Activated CD4-positive, alpha-beta T cell treated with anti-CD3 and anti-CD28 coated beads, Interleukin-2, amount 10 ng/mL, durations not matched to agents 7 days and 5 days (primary cell): ENCODE measurements at places on chromosomes 16 and 17. TPM values are rescaled to one million over a fixed set of nuclear protein-coding genes. Genes with fewer than 3 reads are reported as not detected.

DNA sequence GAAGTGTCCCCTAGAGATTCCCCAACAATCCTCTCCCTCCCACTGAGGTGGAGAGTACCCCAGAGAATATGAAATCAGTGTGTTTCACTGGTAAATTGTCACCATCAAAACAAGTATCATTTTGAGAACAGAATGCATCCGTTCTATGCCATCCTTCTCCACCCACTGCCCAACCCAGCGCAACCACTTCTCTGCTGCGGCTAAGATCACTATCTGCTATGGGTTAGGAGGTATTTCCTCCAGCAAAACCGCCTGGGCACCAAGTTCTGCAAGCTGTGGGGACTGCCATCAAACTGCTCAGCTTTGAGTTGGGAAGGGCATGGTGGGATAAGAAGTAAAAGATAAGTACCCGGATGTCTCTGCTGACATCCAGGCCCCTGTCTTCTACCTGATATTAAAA is 24.4 kb downstream of the CNTNAP1 start:
- H3K4me3 ChIP-seq: no peak overlapping the region
- H3K27ac ChIP-seq: no peak overlapping the region
- peaks cover 88% of the 10 kb centered on the region for H3K36me3 ChIP-seq
- H3K4me1 ChIP-seq: peaks cover 35% of the 10 kb centered on the region

DNA sequence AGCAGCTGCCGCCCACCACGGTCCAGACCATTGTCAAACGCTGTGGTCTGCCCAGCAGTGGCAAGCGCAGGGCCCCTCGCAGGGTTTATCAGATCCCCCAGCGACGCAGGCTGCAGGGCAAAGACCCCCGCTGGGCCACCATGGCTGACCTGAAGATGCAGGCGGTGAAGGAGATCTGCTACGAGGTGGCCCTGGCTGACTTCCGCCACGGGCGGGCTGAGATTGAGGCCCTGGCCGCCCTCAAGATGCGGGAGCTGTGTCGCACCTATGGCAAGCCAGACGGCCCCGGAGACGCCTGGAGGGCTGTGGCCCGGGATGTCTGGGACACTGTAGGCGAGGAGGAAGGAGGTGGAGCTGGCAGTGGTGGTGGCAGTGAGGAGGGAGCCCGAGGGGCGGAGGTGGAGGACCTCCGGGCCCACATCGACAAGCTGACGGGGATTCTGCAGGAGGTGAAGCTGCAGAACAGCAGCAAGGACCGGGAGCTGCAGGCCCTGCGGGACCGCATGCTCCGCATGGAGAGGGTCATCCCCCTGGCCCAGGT is 13.0 kb downstream of the SLC52A1 start:
- no peaks in the 10 kb centered on the region for H3K27me3 ChIP-seq
- no peak overlapping the region for H3K4me3 ChIP-seq
- peaks cover 18% of the 10 kb centered on the region for H3K36me3 ChIP-seq
- DNase-seq: no peak
- H3K4me1 ChIP-seq: peaks cover 18% of the 10 kb centered on the region

GRCh38 chr16:53839150-53839549 is 135.2 kb downstream of the FTO start:
- no peak overlapping the region for H3K4me3 ChIP-seq
- H3K27me3 ChIP-seq: no peaks in the 10 kb centered on the region
- peaks cover 4% of the 10 kb centered on the region for H3K4me1 ChIP-seq
- no peak overlapping the region for H3K27ac ChIP-seq

- peaks cover 8% of the 10 kb centered on the region for H3K4me1 ChIP-seq
- H3K36me3 ChIP-seq: no peaks in the 10 kb centered on the region
- DNase-seq: no peak
- no peak overlapping the region for H3K27ac ChIP-seq
- H3K27me3 ChIP-seq: no peaks in the 10 kb centered on the region
- no peak overlapping the region for H3K4me3 ChIP-seq
Observed at GRCh38 chr16:86673090-86673955, 95.0 kb downstream of the FOXL1 start.

DNA sequence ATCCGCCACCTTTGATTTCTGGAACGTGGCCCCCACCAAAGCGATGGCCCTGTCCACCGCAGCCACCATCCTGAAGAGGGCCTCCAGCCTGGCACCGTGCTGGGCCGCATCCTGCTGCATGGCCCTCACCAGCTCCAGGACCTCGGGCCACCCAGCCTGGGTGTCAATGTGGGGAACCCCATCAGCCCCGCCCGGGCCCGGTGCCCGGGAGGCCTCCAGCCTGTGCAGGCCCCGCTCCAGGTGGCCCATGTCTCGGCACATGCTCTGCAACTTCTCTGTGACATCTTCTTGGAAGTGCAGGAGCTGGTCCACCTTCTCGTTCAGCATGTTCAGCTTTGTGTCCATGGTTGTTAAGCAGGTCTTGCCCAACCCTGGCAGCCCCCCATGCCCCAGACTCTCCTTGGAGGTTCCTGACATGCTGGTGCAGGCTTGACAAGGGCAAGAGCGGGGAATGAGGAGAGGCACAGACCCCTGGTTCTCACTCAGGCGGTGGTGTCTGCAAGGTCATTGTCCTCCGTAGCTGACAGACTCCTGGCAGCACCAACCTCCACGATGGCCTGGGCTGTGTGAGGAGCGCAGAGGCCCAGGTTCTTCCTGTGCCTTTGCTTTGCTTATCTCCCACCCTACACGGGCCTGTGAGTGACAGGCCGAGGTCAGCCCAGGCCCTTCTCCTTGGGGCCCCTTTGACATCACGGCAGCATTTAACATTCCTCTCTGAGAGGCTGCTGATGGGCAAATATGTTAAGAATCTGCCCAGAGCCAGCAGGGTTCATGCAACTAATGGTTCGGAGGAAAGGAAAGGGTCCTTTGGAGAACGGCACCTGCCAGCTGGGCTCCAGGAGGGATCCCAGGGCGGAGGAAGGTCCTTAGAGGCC is at the start of gene MYLK3:
Gene MYLK3 (minus strand): TSS at position 568 of the 875 bp plus-strand sequence. CDS start 151 bp downstream, at position 417.
- DNase-seq: no peak
- no peak within 1 kb of the TSS for H3K4me3 ChIP-seq
- no peaks in the 10 kb centered on the region for H3K27me3 ChIP-seq
- no peak within 1 kb of the TSS for H3K27ac ChIP-seq
- peaks cover 6% of the 10 kb centered on the region for H3K4me1 ChIP-seq
- H3K36me3 ChIP-seq: no peaks in the 10 kb centered on the region

Gene E2F4
- 120 TPM for total RNA-seq

Gene ASGR1
- 0.62 TPM for total RNA-seq

Gene TOM1L1
- total RNA-seq: 0.22 TPM

GRCh38 chr17:50180620-50181019 is 14.8 kb downstream of the SGCA start:
- no peak for DNase-seq
- no peaks in the 10 kb centered on the region for H3K36me3 ChIP-seq
- H3K27me3 ChIP-seq: peaks cover 6% of the 10 kb centered on the region

GRCh38 chr16:50615891-50616290 is 65.2 kb downstream of the SNX20 start:
- H3K27ac ChIP-seq: no peak overlapping the region
- H3K4me3 ChIP-seq: no peak overlapping the region
- no peaks in the 10 kb centered on the region for H3K36me3 ChIP-seq
- DNase-seq: no peak

GRCh38 chr17:16107165-16107770 is 107.6 kb downstream of the TTC19 start:
- H3K27me3 ChIP-seq: no peaks in the 10 kb centered on the region
- peak overlapping the region; percentile 10 for H3K27ac ChIP-seq
- peaks cover 28% of the 10 kb centered on the region for H3K36me3 ChIP-seq
- DNase-seq: no peak
- H3K4me1 ChIP-seq: no peaks in the 10 kb centered on the region

GRCh38 chr17:1713878-1714426 is 3.8 kb upstream of the TLCD2 start:
- no peak for DNase-seq
- H3K27me3 ChIP-seq: peaks cover 19% of the 10 kb centered on the region
- peak overlapping the region; percentile 52 for H3K4me3 ChIP-seq
- H3K27ac ChIP-seq: peak overlapping the region; percentile 47
- H3K36me3 ChIP-seq: peaks cover 15% of the 10 kb centered on the region

- H3K36me3 ChIP-seq: no peaks in the 10 kb centered on the region
- peaks cover 2% of the 10 kb centered on the region for H3K4me1 ChIP-seq
- peak; percentile 74 for DNase-seq
- H3K4me3 ChIP-seq: no peak within 1 kb of the TSS
Observed at GRCh38 chr17:29005936-29006511, at the start of gene SEZ6. Gene SEZ6, minus strand, starts transcription at chr17:29006033. Its CDS starts 164 bp downstream, at chr17:29005869.

GRCh38 chr16:48547530-48547929 is 62.5 kb downstream of the N4BP1 start:
- H3K4me3 ChIP-seq: no peak overlapping the region
- DNase-seq: no peak
- H3K27ac ChIP-seq: peak overlapping the region; percentile 55
- H3K27me3 ChIP-seq: no peaks in the 10 kb centered on the region

Gene CA4
- total RNA-seq: not detected

Gene IGF2BP1
- total RNA-seq: 0.04 TPM

DNA sequence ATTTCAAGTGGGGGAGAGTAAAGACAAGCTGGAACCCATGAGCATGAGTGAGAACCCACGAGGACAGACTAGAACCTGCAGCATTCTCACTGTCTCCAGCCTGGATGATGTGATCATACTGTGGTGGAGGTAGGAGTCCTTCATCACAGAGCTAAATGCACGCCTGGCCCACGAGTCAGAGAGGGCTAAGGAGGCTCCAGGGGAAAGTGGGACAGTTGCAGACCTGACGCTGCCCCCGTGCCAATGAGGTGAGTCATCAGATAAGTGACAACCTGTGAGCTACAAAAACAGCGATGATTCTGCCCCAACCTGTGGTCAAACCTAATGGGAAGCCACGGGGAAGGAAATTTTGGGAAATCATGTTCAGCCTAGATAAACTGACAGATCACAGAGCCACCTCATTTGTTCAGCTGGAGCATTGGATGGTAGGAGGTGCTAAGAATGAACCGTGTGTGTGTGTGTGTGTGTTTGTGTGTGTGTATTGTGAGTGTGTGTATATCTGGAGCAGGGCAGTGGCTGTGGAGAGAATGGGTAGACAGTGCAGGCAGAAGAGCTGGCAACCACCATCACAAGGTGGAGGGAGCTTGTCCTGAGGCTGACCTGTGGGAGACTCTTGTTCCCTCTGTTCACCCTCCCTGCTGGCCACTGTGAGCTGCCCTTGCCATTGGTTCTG is 131.8 kb downstream of the UTP18 start:
- no peak overlapping the region for H3K27ac ChIP-seq
- no peaks in the 10 kb centered on the region for H3K36me3 ChIP-seq
- H3K4me1 ChIP-seq: no peaks in the 10 kb centered on the region
- DNase-seq: no peak
- no peak overlapping the region for H3K4me3 ChIP-seq

DNA sequence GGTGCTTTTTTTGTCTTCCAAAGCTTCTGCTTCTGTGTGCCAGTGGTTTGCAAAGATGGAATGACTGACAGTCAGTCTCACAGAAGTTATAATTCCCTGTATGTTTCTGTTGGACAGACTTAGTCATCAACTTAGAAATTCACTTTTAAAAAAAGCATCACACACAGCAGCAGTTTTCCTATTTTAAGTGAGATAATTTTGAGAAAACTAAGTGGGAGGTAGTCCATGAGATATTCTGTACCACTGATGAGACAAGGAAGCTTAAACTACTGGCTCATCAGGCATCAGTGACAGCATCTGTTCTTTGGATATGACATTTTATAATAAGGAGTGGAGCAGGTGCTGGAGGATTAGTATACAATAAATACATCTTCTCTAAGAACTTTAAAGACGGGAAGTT is 20.0 kb downstream of the CNP start:
- peaks cover 64% of the 10 kb centered on the region for H3K36me3 ChIP-seq
- no peaks in the 10 kb centered on the region for H3K27me3 ChIP-seq
- DNase-seq: no peak
- no peak overlapping the region for H3K27ac ChIP-seq
- H3K4me1 ChIP-seq: no peaks in the 10 kb centered on the region
- H3K4me3 ChIP-seq: no peak overlapping the region

- H3K27me3 ChIP-seq: peaks cover 11% of the 10 kb centered on the region
- H3K4me1 ChIP-seq: peaks cover 1% of the 10 kb centered on the region
- H3K4me3 ChIP-seq: no peak overlapping the region
- no peak overlapping the region for H3K27ac ChIP-seq
Observed at GRCh38 chr17:12977008-12977751, 40.6 kb downstream of the ELAC2 start.

DNA sequence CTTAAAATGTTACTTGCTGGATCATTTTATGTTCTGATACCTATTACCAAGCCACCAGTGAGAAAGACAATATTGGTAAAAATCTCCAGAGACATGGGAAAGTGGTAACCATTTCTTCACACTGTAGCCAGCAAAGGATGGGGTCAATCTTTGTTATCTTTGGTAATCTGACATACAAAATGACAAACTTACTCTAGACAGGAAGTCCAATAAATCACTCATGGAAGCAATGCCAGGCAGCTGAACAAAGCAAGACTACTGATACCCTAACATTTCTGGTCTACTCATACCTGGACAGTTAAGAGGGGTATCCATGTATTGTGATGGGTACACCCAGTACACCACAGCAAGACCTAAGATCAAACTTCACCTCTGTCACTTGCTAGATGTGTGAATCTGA is 19.0 kb downstream of the GRB2 start:
- no peaks in the 10 kb centered on the region for H3K27me3 ChIP-seq
- peaks cover 40% of the 10 kb centered on the region for H3K4me1 ChIP-seq
- no peak for DNase-seq
- peaks cover 25% of the 10 kb centered on the region for H3K36me3 ChIP-seq

DNA sequence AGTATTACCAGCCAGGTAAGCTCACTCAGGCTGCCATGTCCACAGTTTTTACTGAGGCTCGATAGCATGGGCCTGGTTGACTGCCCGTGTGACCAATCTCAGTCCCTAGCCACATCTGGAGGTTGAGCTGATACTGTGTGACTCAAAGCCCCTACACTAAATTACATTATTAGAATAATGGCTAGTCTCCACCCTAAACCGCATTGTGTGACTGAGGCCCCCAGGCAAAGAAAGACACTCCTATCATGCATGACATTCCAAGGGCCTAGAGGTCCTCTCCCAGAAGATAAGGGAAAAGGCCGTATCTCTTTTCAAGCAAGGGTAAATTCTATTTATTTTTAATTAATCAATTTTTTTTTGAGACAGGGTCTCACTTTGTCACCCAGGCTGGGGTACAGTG is 505.3 kb downstream of the HAPSTR1 start:
- H3K27ac ChIP-seq: no peak overlapping the region
- H3K4me1 ChIP-seq: no peaks in the 10 kb centered on the region
- no peaks in the 10 kb centered on the region for H3K27me3 ChIP-seq
- DNase-seq: no peak
- H3K4me3 ChIP-seq: no peak overlapping the region

Gene UTP4
- 51.8 TPM for total RNA-seq

DNA sequence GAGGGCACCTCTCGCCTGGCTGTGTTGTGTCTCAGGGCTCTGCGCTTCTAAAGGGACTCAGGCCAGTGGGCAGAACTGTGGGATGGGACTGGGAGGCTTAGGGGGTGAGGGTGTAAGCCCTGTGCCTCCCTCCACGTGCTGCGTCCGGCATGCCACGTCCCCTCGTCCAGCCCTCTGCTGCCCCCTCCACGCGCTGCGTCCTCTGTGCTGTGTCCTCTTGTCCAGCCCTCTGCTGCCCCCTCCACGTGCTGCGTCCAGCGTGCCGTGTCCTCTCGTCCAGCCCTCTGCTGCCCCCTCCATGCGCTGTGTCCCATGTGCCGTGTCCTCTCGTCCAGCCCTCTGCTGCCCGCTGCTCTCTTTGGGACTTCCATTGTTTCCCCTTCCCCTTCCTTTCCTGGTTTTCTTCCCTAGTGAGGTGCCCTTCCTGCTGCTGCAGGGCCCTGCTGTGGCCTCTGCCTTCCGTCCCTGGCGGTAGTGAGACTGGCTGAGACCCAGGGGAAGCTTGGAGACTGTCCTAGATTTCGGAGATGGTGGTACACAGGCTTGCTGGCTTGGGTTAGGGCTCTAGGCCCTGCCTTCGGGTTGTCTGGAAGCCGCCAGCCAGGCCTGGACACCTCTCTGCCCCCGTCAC is 6.4 kb upstream of the ZNF750 start:
- H3K4me1 ChIP-seq: peaks cover 16% of the 10 kb centered on the region
- no peaks in the 10 kb centered on the region for H3K27me3 ChIP-seq
- DNase-seq: no peak
